Glutamatergic neuron (in vitro differentiated cells): ENCODE measurements at places on chromosomes 1 and 21. TPM values are rescaled to one million over a fixed set of nuclear protein-coding genes. Genes with fewer than 3 reads are reported as not detected.

GRCh38 chr1:116680752-116681151, 13.2 kb upstream of the IGSF3 start:
- H3K27ac ChIP-seq: no peak overlapping the region
- no peaks in the 10 kb centered on the region for H3K4me1 ChIP-seq
- DNase-seq: no peak

GRCh38 chr1:164660412-164660772, 101.4 kb downstream of the PBX1 start:
- no peaks in the 10 kb centered on the region for H3K36me3 ChIP-seq
- peaks cover 2% of the 10 kb centered on the region for H3K27me3 ChIP-seq
- no peak overlapping the region for H3K4me3 ChIP-seq
- no peak overlapping the region for H3K27ac ChIP-seq
- DNase-seq: no peak

DNA sequence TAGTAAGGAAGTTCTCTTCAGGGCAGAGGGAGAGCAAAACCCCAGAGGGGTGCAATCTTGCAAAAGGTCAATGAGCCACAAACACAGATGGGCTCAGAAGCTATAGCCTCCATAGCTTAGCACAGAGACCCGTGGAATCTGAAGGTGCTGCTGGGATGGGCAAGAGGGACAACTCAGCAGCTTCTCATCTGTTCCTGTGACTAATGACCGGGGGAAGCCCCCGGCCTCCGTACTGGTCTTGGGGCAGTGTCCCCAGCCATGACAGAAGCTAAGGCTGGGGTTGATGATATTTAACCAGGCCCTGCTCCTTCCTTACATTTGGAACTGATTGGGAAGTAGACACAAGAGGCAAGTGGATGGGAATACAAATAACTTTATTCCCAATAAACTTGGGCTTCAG, 19.1 kb downstream of the EXOC8 start:
- no peak overlapping the region for H3K4me3 ChIP-seq
- H3K4me1 ChIP-seq: no peaks in the 10 kb centered on the region
- H3K27ac ChIP-seq: no peak overlapping the region
- no peaks in the 10 kb centered on the region for H3K36me3 ChIP-seq

The OR6K6 gene
- total RNA-seq: not detected

DNA sequence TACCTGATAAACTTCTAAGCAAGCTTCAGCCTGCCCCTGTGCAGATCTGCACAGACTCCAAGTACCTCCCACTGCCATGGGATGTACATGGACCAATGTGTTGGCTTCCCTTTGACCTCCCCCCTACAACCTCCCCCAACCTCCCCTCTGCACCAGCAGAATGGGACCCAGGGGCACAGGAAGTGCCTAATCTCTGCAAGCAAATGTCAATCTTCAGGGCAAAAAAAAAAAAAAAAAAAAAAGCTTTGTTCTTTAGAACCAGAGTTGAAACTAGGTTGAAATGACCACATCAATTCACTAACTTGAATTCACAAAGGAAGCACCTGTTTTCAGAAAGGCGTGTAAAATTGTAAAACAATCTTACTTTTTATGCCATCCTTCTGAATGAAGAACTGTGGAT, 53.9 kb upstream of the TIAM1 start:
- H3K27me3 ChIP-seq: peaks cover 4% of the 10 kb centered on the region
- H3K4me3 ChIP-seq: no peak overlapping the region
- peaks cover 12% of the 10 kb centered on the region for H3K4me1 ChIP-seq

GRCh38 chr1:218412171-218412570, 67.0 kb downstream of the TGFB2 start:
- H3K4me3 ChIP-seq: no peak overlapping the region
- H3K36me3 ChIP-seq: no peaks in the 10 kb centered on the region
- H3K4me1 ChIP-seq: no peaks in the 10 kb centered on the region
- H3K27me3 ChIP-seq: no peaks in the 10 kb centered on the region
- DNase-seq: no peak
- H3K27ac ChIP-seq: no peak overlapping the region

The PAPPA2 gene
- total RNA-seq: 2.3 TPM

DNA sequence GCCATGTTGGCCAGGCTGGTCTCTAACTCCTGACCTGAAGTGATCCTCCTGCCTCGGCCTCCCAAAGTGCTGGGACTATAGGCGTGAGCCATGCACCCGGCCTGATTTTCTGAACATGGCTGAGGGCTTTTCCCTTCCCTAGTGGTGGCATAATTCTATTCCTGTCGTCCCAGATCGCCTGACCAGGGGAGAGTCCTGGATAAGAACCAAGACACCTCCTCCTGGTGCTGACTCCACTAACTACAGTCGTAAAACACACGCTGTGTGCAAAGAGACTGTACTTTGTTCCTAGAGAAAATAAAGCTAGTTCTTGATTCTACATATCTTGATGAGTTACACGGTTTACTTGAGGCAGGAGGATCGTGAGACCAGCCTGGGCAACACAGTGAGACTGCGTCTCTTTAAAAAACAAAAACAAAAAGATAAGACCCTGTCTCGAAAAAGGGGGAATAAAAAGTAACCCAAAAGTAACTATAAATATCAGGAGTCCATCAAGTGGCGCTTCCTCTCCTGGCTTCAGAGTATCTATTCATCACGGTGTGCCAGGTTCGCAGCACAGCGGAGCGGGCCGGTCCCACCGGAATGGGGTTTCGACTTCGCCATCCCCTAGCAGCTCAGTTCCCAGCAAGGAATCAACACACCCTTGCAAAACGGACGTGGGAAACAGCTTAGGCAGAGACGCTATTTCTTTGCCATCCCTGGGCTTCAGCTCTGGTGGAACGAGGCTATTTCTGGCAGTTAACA, 973 bp downstream of the SDF4 start:
- peak overlapping the region; percentile 92 for H3K4me3 ChIP-seq
- H3K27me3 ChIP-seq: peaks cover 16% of the 10 kb centered on the region

DNA sequence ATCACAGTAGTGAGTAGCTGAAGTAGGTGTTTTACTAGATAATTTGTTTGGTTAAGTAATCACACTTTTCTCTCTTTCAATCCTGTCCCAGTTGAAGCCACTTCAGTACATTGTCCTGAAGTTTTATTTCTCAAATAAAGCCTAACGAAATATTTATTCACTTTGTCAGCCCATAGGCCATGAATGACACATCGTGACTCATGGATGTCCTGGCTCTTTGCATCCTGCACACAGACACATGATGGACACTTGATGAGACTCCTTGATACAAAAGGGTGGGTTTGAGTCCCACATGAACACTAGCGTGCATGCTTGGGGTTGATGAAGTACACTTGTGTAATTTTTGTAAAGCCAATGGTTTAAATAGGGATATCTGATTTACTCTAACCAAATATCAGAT, 22.7 kb upstream of the LAMC2 start:
- H3K4me1 ChIP-seq: peaks cover under 1% of the 10 kb centered on the region
- H3K27ac ChIP-seq: no peak overlapping the region
- H3K4me3 ChIP-seq: no peak overlapping the region
- no peaks in the 10 kb centered on the region for H3K36me3 ChIP-seq
- H3K27me3 ChIP-seq: no peaks in the 10 kb centered on the region
- no peak for DNase-seq

The USH2A gene
- total RNA-seq: not detected

DNA sequence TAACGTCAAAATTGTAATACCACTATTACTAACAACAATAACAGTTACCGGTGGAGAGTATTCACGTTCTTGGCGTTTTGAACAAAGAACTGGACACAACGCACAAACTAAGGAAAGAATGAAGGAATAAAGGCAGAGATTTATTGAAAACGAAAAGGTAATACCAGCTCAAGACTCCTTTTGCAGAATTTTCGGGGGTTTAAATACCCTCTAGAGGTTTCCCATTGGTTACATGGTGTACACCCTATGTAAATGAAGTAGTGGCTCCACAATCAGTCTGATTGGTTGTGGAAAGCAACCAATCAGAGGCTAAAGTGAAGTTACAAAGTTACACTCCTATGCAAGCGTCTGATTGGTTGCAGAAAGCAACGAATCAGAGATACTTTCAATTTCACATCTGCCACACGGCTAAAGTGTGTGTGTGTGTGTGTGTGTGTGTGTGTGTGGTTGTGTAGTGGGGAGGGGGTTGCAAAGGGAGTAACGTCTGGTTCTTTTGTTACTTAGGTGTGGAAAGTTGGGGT, 1.1 kb upstream of the GTF2B start:
- H3K27me3 ChIP-seq: peaks cover 5% of the 10 kb centered on the region
- peaks cover 4% of the 10 kb centered on the region for H3K36me3 ChIP-seq
- H3K27ac ChIP-seq: peak overlapping the region; percentile 98
- peak overlapping the region; percentile 99 for H3K4me3 ChIP-seq
- DNase-seq: no peak
- H3K4me1 ChIP-seq: peaks cover 6% of the 10 kb centered on the region

The GUCA2A gene
- not detected for total RNA-seq
